ENCODE measurements at places on chromosomes 5 and 9.

- DNase-seq = no peak
These were observed 4.4 kb downstream of the CRB2 start for GRCh38 chr9:123360161-123361085.

DNA sequence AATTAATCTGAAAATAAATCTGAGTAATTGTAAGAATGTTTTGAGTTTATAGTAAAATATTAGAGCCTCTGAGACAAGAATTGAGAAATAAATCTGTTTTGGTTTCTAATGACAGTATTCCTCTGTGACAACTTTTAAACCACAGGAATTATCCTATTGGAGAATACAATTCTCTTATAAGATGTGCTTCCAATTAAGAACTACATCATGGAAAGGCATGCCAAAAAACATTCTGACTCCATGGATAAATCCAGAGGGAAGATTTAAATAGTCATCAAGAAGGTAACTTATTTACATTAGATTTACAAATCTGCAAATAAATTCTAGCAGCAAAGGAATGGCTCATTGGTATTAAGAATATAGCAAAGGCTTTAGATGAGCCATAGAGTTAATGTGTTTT, 178.3 kb upstream of the ACOT12 start:
- peak; percentile 7 for DNase-seq

GRCh38 chr5:175223291-175223690, 220.7 kb downstream of the DRD1 start:
- DNase-seq = no peak

DNA sequence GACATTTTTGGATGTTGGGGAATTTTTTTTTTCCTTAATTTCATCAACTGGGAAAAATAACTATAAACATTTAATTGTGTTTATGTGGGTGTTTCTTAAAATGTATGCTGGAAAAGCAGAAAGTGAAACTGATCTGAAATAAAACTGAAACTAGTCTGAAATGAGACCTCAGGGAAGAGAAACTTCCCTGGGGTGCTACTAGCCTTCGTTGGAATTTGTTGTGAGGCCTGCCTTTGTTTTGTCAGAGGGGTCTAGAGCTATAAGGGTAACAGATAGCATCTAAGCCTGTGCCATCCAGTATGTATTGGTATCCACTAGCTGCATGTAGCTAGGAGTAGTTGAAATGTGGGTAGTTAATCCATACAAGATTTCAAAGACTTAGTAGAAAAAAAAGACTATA, 10.4 kb downstream of the ZNF618 start:
- DNase-seq = peak; percentile 37

DNA sequence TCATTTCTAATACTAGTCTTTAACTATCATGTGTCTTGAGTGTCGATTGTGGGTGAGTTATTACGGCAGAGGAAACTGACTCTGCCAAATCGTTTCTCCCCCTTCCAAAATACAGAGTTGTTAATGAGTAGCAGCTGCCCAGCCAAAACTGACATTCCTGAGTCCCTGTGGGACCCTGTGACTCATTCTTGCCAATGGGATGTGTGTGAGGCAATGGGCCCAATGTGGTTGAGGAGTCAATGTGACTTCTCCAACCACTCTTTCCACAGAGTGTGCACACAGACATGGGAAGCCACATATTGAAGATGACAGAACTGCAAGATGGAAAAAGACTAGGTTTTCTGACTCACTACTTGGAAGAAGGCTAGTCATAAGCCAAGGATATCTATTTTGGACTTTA, 434.7 kb downstream of the DTWD2 start:
- DNase-seq = peak; percentile 99

- peak; percentile 80 for DNase-seq
These were observed 74.5 kb downstream of the MAPKAP1 start for GRCh38 chr9:125632321-125633115.

DNA sequence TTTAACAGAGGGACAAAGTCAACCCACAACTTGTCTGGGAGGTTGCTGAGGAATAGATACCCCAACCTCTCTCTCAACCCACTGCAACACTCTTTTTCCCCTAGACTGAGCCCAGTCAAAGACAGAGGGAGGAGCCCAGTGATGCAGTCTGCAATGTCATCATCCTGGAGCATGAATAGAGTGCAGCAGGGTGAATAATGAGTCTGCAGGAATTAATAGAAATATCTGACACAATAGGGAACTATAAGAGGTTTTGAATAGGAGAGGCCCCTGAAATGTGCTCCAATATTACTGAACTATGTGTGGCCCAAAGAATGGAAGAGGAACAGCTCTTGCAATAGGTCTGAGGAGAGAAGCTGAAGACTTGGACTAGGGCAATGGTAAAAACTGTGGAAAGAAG, 59.1 kb downstream of the PDCD1LG2 start:
- DNase-seq = peak; percentile 49

DNA sequence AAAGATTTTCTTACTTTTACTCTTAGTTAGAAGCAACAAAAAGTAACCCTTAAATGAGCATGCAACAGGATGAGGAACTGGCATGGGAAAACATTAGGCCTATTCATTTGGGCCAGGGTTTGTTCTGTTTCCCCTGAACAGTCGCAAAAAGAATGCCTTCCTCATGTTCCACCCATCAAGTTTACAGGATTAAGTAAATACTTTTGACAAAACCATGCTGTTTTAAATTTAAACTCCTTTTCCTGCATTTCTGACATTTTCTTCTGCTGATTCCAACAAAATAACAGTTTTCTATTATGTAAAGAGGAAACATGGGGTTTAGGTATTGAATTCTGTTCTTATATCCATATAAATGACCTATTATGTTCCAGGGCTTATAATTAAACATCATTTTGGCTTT, 236.6 kb upstream of the ACTBL2 start:
- DNase-seq = no peak
